ENCODE measurements at places on chromosomes 5 and 9.

DNA sequence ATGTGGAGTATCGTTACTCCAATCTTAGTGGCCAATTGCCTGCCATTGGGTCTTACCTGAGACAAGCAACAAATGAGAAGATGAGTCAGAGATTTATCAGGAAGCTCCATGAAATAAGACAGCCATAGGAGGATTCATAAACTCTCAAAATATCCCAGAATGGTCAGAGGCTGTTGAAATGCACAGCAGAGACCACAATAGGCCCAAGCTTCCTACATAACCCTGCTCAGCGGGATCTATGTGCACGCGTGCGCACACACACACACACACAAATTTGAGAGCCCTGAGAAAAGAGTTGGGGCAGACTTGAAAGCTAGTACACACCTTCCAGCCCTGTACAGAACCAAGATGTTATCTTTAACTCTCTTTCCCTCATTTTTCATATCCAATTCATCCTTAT, 9.8 kb downstream of the UIMC1 start:
- DNase-seq: no peak

- DNase-seq: no peak
Observed at GRCh38 chr5:139821806-139822552, 26.4 kb downstream of the PSD2 start.

DNA sequence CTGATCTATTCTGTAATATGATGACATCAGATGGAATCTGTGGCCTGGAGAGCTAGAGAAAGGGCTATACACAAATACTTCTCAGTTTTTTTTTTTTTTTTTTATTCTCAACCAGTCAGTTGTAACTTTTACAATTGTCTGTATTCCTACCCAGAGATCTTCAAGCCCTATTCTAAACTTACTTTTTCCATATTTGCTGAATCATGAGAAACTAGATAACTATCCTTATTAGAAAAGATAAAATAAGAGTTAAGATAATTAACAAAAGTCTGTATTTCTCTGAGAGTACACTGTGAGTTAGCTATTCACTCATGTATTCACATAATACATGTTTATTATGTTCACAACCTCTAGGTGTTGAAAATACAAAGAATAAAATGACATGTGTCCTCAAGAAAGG, 1575.9 kb downstream of the EFNA5 start:
- DNase-seq: no peak

DNA sequence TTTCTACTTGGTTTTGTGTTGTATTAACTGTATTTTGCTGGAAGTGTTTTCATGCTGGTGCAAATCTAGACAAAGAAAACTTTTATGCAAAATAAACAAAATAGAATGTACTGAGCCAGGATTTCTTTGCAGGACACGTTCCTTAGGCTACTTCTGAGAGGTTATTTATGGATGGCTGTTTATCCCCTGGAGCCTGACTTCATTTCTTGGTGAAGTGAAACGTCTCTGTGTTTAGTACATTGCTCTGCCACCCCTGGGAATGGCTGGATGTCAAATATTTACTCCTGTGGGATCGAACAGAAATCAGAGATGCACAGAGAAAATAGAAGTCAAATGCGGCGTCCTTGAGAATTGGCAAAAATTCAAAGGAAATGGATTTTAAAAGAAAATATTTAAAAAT, 327.1 kb upstream of the MPDZ start:
- no peak for DNase-seq

DNA sequence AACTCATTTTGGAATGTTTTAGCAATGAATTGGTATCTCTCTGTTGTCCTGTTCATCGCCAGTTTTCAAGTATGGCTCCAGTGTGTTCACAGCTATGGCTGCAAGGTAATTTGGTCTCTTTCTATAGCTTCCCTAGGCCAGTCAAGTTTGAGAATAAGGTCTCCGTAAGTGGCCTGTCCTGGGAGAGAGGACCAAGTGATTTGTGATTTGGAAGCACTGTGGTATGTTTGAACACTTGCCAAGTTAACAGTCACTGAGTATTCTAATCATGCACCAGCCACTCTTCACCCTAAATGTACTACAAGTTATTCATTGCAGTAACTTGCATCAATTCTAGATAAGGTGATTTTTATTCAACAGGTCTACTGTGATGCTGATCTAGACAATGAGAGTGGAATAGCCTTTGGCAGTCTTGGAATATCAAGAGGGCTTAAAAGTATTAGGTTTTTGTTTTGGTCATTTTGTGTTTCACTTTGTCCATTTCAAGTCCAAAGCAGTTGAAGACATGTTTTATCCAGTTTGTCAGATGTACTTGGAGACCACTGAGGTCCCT, 41.1 kb downstream of the G3BP1 start:
- no peak for DNase-seq
